NCI-H2081 treated with DMSO at 0.1 percent for 48 hours (cell line): ENCODE measurements at places on chromosomes 1 and 21.

DNA sequence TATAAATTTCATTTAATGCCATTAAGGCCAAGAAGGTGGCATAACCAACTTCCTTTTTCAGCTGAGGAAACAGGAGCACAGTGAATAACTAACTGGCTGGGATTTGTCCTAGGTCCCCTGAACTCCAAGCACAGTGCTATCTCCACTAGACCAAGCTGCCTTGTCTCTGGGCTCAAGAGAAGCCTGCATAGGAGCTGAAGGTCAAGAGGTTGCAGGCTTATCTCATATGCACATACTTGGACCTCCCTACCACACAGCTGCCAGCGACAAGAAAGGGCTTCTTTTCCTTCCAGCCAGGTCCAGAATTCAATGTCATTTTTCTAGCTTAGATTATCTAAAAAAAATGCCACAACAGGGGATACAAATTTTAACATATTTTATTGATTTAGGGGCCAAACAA, 27.1 kb downstream of the AK2 start:
- no peak for DNase-seq

DNA sequence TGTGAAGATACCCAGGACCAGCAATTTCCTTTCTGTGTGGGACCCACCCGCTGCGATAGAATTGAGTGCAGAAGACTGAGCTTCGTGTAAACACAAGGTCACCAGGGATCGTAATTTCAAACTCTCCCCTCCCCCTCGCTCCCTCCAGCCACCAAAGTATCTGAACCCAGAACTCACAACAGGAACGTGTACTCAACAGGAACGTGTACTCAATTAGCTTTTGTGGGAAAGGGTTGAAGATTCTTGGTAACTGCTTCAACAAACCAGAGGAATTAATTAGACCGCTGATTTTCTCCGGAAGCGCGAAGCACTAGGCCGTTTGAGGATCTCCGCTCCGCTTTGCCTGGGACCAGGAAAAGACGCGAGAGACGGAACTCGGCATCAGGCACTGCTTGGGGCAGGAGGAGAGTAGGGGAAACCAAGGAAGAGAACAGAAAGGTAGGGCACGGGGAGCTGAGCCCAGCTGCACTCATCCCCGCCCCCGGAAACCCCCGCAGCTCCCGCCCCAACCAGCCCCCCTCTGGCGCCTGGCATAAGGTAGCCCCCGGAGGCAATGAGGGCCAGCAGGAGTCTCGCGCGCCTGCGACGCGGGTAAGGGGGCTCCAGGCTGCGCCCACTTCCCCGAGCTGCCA, 453 bp downstream of the DRAM2 start:
- peak; percentile 26 for DNase-seq

- DNase-seq, result no peak
Measured at GRCh38 chr1:23023174-23023845, 4.0 kb downstream of the KDM1A start.

DNA sequence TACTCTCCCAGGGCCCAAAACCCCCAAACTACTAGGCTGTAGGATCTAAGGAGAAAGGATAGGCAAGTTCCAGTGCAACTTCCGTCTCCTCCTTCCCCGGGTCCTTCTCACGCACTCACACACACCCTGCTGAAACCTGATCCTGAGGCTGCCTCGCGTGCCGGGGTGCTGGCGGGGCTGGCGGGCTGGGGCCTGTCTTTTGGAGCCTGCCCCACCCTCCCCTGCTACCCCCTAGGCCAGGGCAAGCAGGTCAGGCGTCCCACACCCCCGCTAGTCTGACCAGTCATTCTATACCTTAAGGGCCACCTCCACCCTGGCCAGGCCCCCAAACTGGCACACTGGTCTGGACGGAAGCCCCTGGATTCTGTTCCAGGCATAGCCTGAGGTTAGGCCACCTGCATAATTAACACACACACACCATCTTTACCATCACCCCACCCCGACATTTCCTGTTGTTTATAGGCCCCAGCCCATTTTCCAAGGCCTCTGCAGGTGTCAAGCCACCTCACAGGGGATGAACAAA, 48.3 kb upstream of the ARTN start:
- DNase-seq, result no peak

- DNase-seq, result no peak
Measured at GRCh38 chr1:29332204-29332603, 95.9 kb downstream of the PTPRU start.

DNA sequence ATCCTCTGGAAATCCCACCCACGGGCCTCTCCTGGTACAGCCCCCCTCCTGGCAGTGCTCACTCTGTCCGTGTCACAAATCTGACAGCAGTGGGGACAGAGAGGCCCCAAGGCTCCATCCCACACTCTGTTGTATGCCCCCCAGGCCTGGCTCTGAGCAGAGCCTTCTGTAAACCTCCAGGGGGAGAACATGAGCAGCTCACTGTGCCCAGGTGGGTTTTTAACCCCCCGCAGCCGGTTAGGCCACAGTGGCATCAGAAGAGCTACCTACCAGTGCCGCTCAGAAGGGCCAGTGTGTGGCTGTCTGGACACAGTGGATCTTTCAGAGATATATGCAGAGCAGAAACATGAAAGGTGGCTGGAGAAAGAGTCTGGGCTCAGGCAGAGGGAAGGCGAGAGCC, 12.0 kb upstream of the GPR153 start:
- DNase-seq, result no peak

- DNase-seq, result no peak
Measured at GRCh38 chr1:44994309-44994898, 8.0 kb upstream of the EIF2B3 start.

GRCh38 chr1:39352881-39353280, 138.6 kb upstream of the BMP8A start:
- DNase-seq, result no peak

DNA sequence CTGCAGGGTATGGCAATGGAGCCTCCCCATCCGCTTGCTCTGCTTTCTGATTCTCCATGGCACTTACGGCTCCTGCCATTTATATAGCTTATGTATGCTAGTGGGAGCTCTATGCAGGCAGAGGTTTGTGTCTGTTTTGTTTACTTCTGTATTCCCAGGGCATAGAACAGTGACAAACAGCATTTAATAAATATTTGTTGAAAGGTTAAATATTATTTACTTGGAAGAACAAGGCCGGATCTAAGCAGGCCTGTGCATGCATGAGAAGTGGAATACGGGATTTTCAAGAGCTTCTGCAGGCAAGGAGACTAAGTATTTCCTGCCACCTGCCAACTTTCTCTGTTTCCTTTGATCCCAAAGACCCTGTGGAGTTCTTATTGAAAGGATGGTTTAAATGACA, 90.7 kb downstream of the XCL2 start:
- no peak for DNase-seq

GRCh38 chr1:6467224-6467623, 1.3 kb upstream of the TNFRSF25 start:
- DNase-seq, result no peak

- DNase-seq, result no peak
Measured at GRCh38 chr1:7786795-7787194, 2.7 kb downstream of the PER3 start.

DNA sequence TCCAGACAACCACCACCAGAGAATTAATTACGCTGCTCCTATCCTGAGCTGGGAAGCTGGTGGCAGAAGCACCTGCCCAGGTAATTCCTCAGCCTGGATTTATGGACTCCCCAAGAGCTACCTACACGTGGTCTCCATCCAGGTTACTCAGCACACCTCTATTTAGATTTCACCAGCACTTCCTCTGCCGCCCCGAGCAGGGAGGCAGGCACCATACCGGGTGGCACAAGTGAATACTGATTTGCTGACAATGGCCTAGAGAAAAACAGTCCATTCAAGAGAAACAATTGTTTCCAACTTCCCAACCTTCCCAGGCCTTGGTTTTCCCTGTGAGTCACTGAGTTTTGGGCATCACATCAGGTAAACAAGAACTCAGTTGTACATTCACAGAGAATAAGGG, 134.3 kb downstream of the MATN1 start:
- no peak for DNase-seq

DNA sequence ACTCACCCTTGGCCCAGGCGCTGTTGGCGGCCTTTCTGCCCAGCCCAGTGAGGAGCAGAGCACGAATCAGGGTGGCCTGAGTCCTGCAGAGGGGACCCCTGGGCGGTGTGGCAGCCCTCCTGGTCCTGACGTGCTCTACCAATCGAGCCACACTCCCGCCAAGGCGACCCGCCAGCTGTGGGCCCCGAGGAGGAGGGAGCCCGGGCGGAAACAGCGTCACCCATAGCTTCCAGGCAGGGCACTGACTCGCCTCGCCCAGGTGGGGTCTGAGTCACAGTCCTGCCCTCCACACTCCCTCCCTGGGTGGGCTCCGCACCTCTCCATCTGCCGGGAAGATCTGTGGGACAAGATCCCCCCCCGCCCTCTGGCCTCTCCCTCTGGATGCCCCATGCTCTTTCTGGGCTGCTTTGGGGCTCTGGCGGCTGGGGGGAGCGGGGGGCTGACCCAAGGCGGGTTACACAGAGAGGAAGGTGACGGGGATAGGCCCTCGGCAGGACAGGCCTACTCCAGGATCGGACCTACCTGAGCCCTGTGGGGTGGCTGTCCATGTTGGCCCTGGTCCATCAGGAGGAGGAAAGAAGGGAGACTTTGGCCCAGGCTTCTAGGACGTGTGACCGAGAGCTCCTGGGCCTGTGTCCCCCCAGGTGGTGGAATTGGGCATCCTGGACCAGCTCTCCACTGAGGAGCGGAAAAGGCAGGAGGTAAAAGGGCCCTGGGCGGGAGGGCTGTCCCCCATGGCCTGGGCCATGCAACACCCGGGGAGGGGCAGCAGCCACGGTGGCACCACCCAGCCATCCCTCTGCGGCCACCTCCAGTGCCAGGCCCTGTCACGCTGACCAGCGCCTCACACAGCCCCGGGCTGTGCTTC, 14.0 kb downstream of the ARHGEF16 start:
- no peak for DNase-seq

DNA sequence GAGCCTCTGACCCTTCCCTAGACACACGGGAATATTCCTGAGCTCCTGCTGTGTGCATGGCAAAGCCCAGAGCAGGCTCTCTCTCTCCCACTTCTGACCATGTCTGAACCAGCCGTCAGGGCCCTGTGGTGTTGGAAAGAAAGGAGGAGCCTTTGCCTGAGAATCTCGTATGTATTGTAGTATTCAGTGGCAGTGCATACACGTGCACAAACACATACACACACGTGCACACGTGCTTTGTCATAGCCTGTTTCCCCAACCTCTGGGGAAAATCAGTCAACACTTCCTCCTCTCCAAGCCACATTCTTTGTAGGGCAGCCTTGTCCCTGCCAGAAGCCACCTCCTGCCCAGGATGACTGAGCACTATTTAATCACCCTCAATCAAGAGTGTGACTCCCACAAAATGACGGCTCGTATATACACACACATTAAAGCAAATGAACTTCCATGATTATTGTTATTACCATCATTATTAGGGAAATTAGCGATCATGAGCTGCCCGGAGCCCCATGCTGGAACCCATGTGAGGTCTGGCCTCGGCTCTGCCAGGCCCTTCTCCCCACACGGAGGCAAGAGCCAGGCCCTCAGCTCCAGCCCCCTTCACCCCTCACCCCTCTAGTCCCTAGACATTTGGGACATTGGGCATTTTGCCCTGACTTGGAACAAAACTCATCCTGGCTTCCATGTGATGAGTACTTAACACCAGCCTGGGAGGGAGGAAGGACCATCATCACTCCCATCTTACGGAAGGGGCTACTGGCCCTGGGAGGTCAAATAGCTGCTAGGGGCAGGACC, 331.9 kb downstream of the NPHP4 start:
- DNase-seq, result no peak

GRCh38 chr1:220747437-220748088, 559 bp upstream of the MTARC2 start:
- no peak for DNase-seq

DNA sequence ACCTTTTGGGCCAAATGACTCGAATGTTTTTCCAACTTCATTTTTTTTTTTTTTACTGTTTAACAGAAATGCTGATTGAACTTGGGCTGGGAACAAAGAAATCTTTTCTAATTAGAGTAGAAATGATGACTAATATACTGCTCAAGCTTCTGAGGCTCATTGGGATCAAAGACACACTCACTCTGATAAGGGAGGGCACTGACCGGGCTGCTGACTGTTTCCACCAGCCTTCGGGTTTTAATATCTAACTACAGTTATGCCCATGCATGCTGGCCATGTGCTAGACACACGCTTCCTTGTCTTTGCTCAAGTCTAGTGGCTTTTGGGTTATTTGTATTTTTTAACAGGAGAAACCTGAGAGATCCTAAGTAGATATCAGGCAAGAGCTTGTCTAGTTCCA, 16.8 kb downstream of the ZBTB18 start:
- DNase-seq, result no peak

- DNase-seq, result no peak
Measured at GRCh38 chr21:16579538-16579937, 849.8 kb downstream of the USP25 start.

- DNase-seq, result no peak
Measured at GRCh38 chr1:104699433-104699832, 949.7 kb downstream of the AMY1C start.

- no peak for DNase-seq
Measured at GRCh38 chr1:66312271-66312990, 221.5 kb upstream of the SGIP1 start.

DNA sequence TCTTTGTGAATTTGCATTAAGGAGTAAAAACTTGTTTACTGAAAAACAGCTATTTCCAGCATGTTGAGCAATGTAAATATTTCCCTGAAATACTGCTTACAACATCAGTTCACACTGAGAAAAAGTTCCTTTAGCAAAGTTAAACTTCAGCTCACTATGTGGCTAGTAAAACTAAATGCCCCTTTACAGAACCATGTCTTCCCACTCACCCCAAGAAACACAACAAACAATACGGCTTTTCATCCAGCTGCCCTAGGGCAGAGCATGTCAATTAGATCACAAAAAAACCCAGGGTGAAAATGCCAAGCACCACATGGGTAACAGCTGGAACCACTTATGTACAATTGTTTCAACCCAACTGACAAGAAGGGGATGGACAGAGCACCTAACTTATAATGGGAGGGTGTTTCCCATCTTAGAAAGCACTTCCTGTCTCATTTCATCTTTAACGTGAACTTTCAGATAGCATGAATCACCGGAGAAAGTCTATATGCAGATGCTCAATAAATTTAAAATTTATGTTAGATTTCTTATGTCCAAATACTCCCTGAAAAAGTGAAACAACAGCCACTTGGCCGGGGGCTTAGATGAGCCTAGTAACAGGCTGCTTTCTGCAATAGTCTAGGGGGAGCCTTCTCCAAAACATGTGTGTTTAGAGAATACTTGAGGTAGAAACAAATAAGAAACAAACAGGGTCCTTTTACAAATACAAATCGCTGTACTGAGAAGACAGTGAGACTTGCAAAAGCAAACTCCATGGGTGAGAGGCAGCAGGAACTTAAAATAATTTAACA, 6.6 kb downstream of the NID1 start:
- DNase-seq, result no peak

GRCh38 chr1:245686006-245686405, 531.2 kb downstream of the KIF26B start:
- DNase-seq, result no peak

- peak; percentile 69 for DNase-seq
Measured at GRCh38 chr21:42337830-42338728, 12.7 kb downstream of the TFF2 start.
